ENCODE measurements at places on chromosomes 6 and 20. TPM values are rescaled to one million over a fixed set of nuclear protein-coding genes. Genes with fewer than 3 reads are reported as not detected.

The PMEPA1 gene
- 6.7 TPM for total RNA-seq

- no peak overlapping the region for H3K4me3 ChIP-seq
- H3K27ac ChIP-seq: peak overlapping the region; percentile 71
- H3K36me3 ChIP-seq: peaks cover 30% of the 10 kb centered on the region
These were observed 29.4 kb downstream of the KIF13A start for GRCh38 chr6:17957904-17958620.

DNA sequence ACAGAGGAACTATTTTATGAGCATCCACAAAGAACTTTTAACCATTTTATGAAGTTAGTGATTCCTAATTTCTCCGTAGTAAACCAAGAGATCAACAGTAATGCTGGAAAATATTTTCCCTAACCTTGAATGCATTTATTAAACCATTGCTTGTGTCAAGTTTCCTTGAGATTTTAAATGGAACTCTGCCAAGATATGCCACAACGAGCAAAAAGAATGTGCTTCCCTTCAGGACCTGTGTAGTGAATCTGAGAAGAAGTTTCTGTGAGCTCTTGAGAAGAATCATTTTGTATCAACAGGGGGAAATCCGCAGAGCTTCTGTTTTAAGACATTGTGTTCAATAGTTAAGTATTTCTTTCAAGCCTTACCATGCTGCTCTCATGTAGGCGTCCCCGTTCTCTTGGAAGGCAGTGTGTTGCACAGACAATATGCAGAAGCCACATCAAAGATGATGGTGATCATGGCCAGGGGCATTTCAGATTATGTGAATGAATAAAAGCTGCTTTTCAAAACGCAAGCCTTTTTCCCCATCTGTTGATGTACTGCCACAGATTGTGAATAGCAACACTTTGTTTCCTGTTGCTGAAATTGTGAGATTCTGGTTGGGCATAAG lies 439.8 kb downstream of the BMP2 start:
- H3K27me3 ChIP-seq: no peaks in the 10 kb centered on the region
- no peaks in the 10 kb centered on the region for H3K4me1 ChIP-seq
- no peak overlapping the region for H3K4me3 ChIP-seq
- H3K36me3 ChIP-seq: no peaks in the 10 kb centered on the region
- no peak for DNase-seq
- H3K27ac ChIP-seq: no peak overlapping the region

- DNase-seq: no peak
- no peak overlapping the region for H3K4me3 ChIP-seq
- no peak overlapping the region for H3K27ac ChIP-seq
- peaks cover 39% of the 10 kb centered on the region for H3K4me1 ChIP-seq
- H3K27me3 ChIP-seq: 0 out of 2 replicates have a peak, but pooled peaks cover 1% of the 10 kb centered on the region
- H3K36me3 ChIP-seq: 0 out of 2 replicates have a peak, but pooled peaks cover 4% of the 10 kb centered on the region
These were observed 189.0 kb upstream of the PRDM1 start for GRCh38 chr6:105897131-105897530.

GRCh38 chr6:33702345-33702977 lies 9.0 kb downstream of the UQCC2 start:
- H3K27me3 ChIP-seq: no peaks in the 10 kb centered on the region
- H3K27ac ChIP-seq: peak overlapping the region; percentile 57
- DNase-seq: peak; percentile 66

Measured in HFFc6 (cell line).